Stimulated activated CD8-positive, alpha-beta memory T cell treated with anti-CD3 and anti-CD28 coated beads, Interleukin-4, amount 100 ng/mL, for 48 hours (primary cell): ENCODE measurements at places on chromosomes 2 and 18.

- DNase-seq = peak; percentile 69
Observed at GRCh38 chr2:205682239-205682970, at the start of gene NRP2. Gene NRP2, plus strand, starts transcription at chr2:205682501. Its CDS starts 790 bp downstream, at chr2:205683291.

DNA sequence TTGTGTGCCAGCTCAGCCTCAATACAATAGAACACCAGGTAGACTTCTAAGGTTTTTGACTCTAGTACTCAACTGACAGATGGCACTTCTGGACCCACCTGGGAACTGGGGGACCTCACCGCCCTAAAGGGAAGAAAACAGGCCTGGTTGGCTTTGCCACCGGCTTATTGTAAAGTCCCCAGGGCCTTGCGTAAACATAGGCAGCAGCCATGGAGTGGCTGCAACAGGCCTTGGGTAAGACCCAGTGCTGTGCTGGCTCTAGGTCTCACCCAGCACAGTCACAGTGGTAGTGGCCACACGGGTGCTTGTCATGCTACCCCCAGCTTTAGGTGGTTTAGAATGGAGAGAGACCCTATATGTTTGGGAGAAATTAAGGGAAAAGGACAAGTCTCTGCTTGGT lies 230.7 kb upstream of the SESTD1 start:
- DNase-seq = no peak

- DNase-seq = no peak
Observed at GRCh38 chr2:112634153-112634873, 11.4 kb upstream of the SLC20A1 start.

DNA sequence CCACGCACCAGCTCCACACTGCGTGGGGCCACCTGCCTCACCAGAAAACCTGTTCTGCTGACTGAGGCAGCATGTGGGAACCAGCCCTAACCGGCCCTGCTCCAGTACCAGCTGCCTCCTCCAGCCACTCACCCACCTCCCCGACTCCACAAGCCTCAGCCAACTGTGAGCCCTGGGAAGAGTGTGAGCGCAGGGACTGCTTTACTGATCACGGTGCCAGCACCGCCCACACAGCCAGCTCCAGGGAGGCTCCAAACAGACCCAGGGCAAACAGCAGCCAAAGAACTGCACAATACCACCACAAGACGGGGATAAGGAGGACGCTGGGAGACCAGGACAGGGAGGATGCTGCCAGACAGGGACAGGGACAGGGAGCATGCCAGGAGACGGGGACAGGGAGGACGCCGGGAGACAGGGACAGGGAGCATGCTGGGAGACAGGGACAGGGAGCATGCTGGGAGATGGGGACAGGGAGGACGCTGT lies 28.4 kb downstream of the EIPR1 start:
- DNase-seq = no peak

- DNase-seq = no peak
Observed at GRCh38 chr2:70304498-70304897, 2.6 kb upstream of the FAM136A start.

DNA sequence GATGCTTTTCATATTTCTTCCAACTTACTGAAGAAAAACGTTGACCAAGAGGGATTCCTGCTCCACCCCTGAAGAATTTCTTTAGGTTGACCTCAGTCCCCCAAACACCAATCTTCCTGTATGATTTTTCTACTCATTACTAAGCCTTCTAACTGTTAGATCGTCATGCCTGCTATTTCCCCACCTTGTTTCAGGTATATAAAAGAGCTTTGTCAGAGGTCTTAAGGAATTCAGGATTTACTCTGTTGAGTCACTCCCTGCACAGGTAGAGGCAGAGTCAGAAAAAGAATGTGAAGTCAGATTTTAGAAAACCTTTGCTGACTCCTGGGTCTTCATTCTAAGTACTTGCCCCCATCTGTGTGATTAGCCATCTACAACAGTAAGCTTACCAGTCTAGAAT lies 83.8 kb upstream of the NOSTRIN start:
- no peak for DNase-seq

DNA sequence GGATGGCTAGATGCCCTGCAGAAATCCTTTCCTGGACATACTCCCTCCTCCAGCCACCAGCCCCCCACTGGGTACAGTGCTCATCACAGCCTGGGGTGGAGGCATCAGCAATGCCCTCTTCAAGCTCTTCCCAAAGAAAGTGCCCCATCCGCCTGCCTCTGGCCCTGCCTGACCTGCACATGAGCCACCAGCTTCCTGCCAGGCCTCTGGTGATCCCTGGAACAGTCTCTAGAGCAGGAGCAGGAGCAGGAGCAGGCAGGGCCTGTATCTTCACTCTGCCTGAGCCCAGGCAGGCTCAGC lies 54.1 kb upstream of the CAB39 start:
- no peak for DNase-seq

DNA sequence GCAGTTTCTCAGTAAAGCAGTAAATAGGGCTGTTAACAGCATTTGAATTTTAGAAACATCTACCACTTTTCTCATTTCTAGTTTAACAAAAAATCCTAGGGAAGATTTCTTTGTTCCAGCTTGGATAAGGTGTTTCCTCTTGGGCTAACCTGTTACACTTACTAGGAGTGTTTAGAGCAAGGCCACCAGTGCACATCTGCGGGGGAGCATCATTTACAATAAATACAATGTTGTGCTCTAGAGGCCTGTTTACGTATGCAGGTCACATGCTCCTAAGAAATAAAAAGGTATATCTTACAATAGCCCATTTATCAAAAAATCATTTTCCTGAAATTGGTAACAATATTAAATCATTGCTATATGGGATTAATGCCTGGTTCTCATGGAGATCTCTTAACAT lies 8.1 kb downstream of the ZNF638 start:
- no peak for DNase-seq

DNA sequence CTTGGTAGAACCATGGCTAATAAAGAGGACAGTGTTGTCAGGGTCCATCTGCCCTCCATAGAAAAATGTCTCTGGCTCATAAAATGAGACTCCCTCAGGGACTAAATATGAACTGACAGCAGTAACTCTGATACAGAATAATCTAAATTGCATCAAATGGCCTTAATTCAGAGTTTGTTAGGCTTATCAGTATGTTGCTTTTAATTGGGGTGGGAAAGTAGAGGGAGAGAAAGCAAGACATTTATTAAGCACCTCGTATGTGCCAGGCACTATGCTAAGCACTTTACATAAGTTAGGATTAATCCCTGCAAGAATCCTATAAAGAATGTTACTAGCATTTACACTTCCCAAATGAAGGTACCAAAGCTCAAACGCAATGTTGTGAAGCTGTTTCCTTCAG lies 115.2 kb downstream of the MMADHC start:
- no peak for DNase-seq

DNA sequence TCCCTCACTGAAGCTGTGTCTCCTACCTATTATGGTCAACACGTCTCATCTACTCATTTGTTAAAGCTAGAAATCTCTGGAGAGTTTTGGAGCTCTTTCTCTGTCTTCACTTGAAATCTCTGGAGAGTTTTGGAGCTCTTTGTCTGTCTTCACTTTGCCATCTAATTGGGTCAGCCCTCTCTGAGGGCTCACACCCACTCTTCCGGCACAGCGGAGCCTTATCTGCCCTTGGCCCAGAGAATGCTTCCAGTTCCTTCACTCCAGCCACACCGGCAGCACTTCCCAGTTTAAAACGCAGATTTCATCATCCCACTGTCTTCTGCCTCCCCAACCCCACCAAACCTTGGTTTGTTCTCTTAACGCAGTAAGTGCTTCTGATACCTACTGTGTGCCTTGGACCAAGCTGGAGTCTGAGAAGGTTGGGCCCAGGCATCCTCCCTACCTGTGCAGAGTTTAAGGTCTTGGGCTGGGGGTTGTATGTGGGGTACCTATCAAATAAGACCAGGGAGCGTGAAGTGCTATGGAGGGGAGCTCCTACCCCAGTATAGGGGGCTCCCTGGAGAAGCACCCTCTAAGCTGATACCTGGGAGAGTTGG lies 5.0 kb downstream of the HPCAL1 start:
- DNase-seq = no peak

- DNase-seq = no peak
Observed at GRCh38 chr18:58325494-58325893, 281.5 kb downstream of the NEDD4L start.

- DNase-seq = no peak
Observed at GRCh38 chr18:45104049-45104395, 423.3 kb downstream of the SETBP1 start.

DNA sequence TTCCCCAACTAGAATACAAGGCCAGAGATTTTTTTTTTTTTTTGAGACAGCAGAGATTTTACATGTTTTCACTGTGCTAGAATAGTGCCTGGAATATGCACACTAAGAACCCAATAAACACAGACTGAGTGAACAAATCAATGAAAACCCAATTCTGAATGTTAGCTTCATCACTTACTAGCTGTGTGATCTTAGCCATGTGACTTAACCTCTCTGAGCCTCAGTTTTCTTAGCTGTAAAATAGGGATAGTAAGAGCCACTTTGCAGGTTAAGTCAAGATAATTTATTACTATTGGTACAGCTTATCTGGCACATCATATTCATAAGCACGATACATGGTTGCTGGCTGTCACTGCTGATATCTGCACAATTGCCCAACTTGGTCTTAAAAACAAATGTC lies 140.6 kb downstream of the EN1 start:
- DNase-seq = no peak

GRCh38 chr2:232809349-232810124 lies 33.2 kb upstream of the KCNJ13 start:
- DNase-seq = no peak

GRCh38 chr2:236229186-236229585 lies 35.0 kb downstream of the ASB18 start:
- DNase-seq = no peak

- DNase-seq = no peak
Observed at GRCh38 chr2:160377204-160377995, 116.2 kb downstream of the RBMS1 start.

GRCh38 chr2:145685383-145686050 lies 1165.6 kb upstream of the ZEB2 start:
- no peak for DNase-seq

GRCh38 chr2:222490131-222490530 lies 65.8 kb downstream of the SGPP2 start:
- no peak for DNase-seq

DNA sequence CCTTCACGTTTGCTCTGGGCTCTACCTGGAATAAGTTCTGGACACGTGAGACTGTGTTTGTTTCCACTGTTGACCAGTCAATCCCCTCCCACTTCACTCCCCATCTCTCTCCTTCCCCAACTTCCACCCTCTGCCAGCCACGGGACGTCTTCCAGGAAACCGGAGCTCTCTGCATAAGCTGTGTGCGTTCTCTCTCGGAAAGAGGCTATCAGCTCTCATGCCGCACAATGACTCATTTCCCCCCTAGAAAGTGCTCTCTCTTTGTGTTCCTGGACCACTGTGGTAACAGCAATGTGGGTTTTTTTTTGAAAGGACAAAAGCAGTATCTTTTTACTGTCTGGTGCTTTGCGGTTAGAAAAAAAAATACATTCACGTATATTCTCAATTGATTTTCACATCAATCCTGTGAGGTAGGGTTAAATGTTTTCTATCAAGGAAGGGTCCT lies 10.2 kb downstream of the PROKR1 start:
- peak; percentile 66 for DNase-seq

- DNase-seq = no peak
Observed at GRCh38 chr2:239726091-239726591, 299.0 kb downstream of the NDUFA10 start.

DNA sequence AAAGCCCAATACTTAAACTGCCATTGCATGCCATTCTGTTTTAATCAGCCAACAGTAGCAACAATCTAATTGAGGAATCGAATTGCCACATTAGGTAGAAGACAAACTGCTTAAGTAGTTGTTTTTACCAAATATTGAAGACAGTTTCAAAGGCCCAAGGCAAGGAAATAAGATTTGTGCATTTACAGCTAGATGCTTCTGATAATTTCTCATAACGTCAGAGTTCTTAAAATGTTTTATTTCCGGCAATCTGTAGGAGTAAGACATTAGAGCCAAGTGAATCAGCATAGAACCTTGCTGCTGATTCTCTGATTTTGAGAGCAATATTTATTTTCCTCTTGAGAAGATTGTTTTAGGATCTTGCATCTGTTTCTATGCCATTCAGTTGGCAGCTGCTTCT lies 174.3 kb downstream of the RBM43 start:
- DNase-seq = no peak

DNA sequence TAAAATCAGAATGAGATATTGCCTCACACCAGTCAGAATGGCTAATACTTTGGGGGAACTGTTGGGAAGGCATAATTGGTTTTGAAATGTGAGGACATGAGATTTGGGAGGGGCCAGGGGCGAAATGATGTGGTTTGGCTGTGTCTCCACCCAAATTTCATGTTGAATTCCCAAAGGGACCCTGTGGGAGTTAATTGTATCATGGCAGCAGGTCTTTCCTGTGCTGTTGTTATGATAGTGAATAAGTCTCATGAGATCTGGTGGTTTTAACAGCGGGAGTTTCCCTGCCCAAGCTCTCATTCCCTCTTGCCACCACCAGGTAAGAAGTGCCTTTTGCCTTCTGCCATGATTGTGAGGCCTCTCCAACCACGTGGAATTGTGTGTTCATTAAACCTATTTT lies 59.6 kb downstream of the CSRNP3 start:
- DNase-seq = no peak
